Panc1 (cell line): ENCODE measurements at places on chromosomes 1 and 21.

GRCh38 chr1:162530307-162530987 lies 31.1 kb upstream of the UAP1 start:
- H3K27me3 ChIP-seq = no peaks in the 10 kb centered on the region
- H3K36me3 ChIP-seq = peaks cover 12% of the 10 kb centered on the region
- no peaks in the 10 kb centered on the region for H3K4me1 ChIP-seq
- H3K4me3 ChIP-seq = no peak overlapping the region
- no peak for DNase-seq

DNA sequence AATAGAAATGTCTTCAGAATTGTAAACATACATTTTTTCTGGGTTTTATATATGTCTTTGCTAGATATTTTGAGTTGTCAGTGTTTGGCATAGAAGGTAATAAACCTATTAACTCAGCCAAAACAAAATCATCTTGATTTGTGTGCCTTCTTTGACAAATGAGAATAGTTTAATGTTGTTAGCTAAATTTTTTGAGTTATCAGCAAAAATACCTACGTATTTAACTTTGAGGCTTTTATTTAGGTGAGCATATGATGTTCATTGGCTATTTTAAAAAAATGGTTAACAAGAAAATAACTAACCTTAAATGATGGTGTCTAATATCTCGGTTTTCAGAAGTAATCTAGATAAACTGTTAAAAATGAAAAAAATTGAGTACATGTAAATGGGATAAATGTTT lies 83.2 kb upstream of the SLC5A9 start:
- no peaks in the 10 kb centered on the region for H3K27me3 ChIP-seq
- H3K4me3 ChIP-seq = no peak overlapping the region
- no peaks in the 10 kb centered on the region for H3K4me1 ChIP-seq
- no peak for DNase-seq
- H3K36me3 ChIP-seq = no peaks in the 10 kb centered on the region

GRCh38 chr1:81478219-81478618 lies 322.5 kb upstream of the ADGRL2 start:
- no peak overlapping the region for H3K27ac ChIP-seq
- no peak overlapping the region for H3K4me3 ChIP-seq
- H3K27me3 ChIP-seq = no peaks in the 10 kb centered on the region
- H3K36me3 ChIP-seq = no peaks in the 10 kb centered on the region
- DNase-seq = no peak
- peaks cover 6% of the 10 kb centered on the region for H3K4me1 ChIP-seq

- H3K27me3 ChIP-seq = no peaks in the 10 kb centered on the region
- no peaks in the 10 kb centered on the region for H3K4me1 ChIP-seq
- H3K36me3 ChIP-seq = no peaks in the 10 kb centered on the region
- H3K27ac ChIP-seq = no peak overlapping the region
- DNase-seq = no peak
- no peak overlapping the region for H3K4me3 ChIP-seq
Observed at GRCh38 chr1:241715956-241716355, 63.9 kb downstream of the WDR64 start.

DNA sequence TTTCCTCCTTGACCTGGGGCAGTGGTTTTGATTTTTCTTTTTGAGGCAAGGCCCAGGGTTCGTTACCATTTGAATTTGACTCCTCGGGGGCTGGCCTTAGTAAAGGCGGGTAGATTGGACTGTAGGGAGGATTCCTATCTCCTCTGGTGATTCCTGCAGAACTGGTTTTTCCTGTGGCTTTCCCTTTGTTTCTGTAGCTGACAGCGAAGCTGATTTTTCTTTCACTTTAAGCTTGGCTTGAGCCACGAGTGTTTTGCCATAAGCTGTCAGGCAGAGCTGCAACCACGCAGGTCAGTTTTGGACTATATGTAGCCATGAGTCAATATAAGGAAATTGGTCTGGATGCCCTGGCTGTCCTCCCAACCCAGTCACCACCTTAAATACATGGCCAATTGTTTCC lies 28.7 kb upstream of the KCNJ15 start:
- H3K4me3 ChIP-seq = no peak overlapping the region
- H3K36me3 ChIP-seq = no peaks in the 10 kb centered on the region
- H3K27ac ChIP-seq = no peak overlapping the region
- no peaks in the 10 kb centered on the region for H3K27me3 ChIP-seq
- DNase-seq = no peak

DNA sequence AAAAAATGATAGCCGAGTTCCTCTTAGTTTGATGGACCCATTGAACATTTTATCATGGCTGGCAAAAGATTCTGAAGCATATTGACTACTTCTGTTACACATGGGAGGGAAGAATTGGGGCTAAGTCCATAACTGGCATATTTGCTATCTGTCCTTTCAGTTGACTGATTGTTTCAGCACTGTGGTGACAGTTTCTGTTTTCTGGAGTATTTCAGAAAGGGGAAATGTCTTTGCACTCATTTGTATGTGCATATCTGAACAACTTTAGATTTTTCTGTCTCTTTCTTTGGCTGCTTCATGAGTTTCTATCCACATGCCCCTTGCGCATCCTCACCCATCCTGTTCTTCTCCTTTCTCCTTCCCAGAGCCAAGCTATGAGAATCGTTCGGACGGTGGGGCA lies 33.2 kb downstream of the SPATA46 start:
- H3K4me1 ChIP-seq = peaks cover 23% of the 10 kb centered on the region
- peaks cover 9% of the 10 kb centered on the region; the same call in 1 of the 2 replicates for H3K36me3 ChIP-seq
- no peaks in the 10 kb centered on the region for H3K27me3 ChIP-seq
- no peak for DNase-seq

- H3K27ac ChIP-seq = no peak overlapping the region
- DNase-seq = no peak
- H3K27me3 ChIP-seq = no peaks in the 10 kb centered on the region
- no peaks in the 10 kb centered on the region for H3K36me3 ChIP-seq
- no peak overlapping the region for H3K4me3 ChIP-seq
Observed at GRCh38 chr1:115307661-115308060, 30.4 kb downstream of the NGF start.

GRCh38 chr1:75396260-75396659 lies 214.7 kb downstream of the SLC44A5 start:
- no peaks in the 10 kb centered on the region for H3K4me1 ChIP-seq
- no peak overlapping the region for H3K27ac ChIP-seq
- no peak for DNase-seq
- H3K36me3 ChIP-seq = no peaks in the 10 kb centered on the region
- no peak overlapping the region for H3K4me3 ChIP-seq
- H3K27me3 ChIP-seq = no peaks in the 10 kb centered on the region

- no peaks in the 10 kb centered on the region for H3K36me3 ChIP-seq
- H3K27ac ChIP-seq = no peak overlapping the region
- H3K27me3 ChIP-seq = peaks cover 28% of the 10 kb centered on the region
- no peaks in the 10 kb centered on the region for H3K4me1 ChIP-seq
- DNase-seq = no peak
Observed at GRCh38 chr1:86821956-86822355, 92.0 kb downstream of the SELENOF start.

- no peak overlapping the region for H3K27ac ChIP-seq
- no peaks in the 10 kb centered on the region for H3K36me3 ChIP-seq
- peaks cover 2% of the 10 kb centered on the region; the same call in 1 of the 2 replicates for H3K27me3 ChIP-seq
- no peak for DNase-seq
Observed at GRCh38 chr1:2987773-2988172, 33.5 kb upstream of the ACTRT2 start.

GRCh38 chr1:116764466-116764898 lies 10.3 kb downstream of the CD2 start:
- H3K27me3 ChIP-seq = no peaks in the 10 kb centered on the region
- H3K27ac ChIP-seq = no peak overlapping the region
- no peaks in the 10 kb centered on the region for H3K4me1 ChIP-seq
- no peak for DNase-seq
- no peaks in the 10 kb centered on the region for H3K36me3 ChIP-seq

DNA sequence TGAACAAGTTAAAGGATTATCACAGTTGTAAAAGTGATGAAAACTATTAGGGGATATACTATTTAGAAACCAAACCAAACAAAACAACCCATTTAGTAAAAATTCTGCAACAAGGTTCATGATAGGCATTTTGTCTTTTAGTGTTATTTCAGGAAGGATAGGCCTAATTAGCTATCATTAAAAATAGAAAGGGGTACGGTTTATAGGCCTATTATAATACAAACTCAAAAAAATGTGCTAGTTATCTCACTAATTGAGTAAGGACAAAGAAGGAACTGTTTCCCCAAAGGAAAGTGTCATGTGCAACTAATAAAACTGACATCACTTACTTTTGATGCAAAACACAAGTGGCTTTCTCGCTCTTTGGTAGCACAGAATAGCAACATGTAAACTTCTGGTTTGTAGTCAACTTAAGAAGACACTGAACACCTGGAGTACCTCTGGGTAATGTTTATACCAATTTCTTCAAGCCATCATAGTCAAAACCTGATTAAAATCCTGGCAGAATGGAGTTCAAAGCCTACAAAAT lies 28.5 kb downstream of the SLC16A1 start:
- H3K27ac ChIP-seq = no peak overlapping the region
- H3K27me3 ChIP-seq = no peaks in the 10 kb centered on the region
- H3K4me1 ChIP-seq = no peaks in the 10 kb centered on the region
- no peak for DNase-seq

- no peak overlapping the region for H3K4me3 ChIP-seq
- no peaks in the 10 kb centered on the region for H3K4me1 ChIP-seq
- no peak overlapping the region for H3K27ac ChIP-seq
- no peaks in the 10 kb centered on the region for H3K27me3 ChIP-seq
- DNase-seq = no peak
Observed at GRCh38 chr1:115728341-115728740, 40.2 kb downstream of the CASQ2 start.

- no peaks in the 10 kb centered on the region for H3K36me3 ChIP-seq
- no peak overlapping the region for H3K27ac ChIP-seq
- DNase-seq = no peak
- no peak overlapping the region for H3K4me3 ChIP-seq
- no peaks in the 10 kb centered on the region for H3K4me1 ChIP-seq
Observed at GRCh38 chr1:206524739-206525364, 17.5 kb downstream of the RASSF5 start.

GRCh38 chr1:166064313-166064926 lies 102.4 kb downstream of the FAM78B start:
- H3K4me3 ChIP-seq = no peak overlapping the region
- DNase-seq = no peak
- no peaks in the 10 kb centered on the region for H3K4me1 ChIP-seq

DNA sequence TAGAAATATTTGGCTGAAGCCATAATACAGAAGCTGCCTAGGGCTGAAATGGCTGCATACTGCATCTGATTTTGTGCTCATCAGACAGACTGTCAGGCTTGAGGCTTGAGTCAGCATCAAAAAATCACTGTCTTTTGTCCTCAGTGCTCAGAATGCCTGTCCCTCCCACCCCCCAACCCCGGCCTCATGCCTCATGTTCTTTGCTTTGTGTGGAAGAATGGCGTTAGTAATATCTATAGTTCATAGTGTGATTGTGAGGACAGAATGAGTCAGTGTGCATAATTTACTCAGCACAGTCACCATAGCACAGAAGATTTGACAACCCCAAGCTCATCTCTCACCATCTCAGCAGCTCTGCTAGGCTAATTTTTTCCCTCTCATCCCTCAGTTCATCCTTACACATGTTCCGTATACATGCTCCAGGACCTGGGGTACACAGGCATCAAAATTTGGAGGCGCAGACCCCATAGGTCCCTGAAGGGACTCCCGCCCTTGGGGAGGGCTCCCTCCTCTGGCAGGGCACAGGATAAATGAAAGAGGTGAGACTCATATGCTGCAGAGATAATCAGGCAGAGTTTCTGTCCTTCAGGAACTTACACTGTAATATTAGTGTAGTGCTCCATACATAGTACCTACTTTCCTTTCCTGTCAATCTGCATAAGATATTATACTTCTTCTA lies 159.1 kb upstream of the C8B start:
- no peaks in the 10 kb centered on the region for H3K27me3 ChIP-seq
- no peaks in the 10 kb centered on the region for H3K4me1 ChIP-seq
- DNase-seq = no peak
- no peak overlapping the region for H3K4me3 ChIP-seq
- no peaks in the 10 kb centered on the region for H3K36me3 ChIP-seq

- H3K27me3 ChIP-seq = no peaks in the 10 kb centered on the region
- DNase-seq = no peak
- peaks cover 3% of the 10 kb centered on the region; the same call in 1 of the 2 replicates for H3K36me3 ChIP-seq
Observed at GRCh38 chr21:45542242-45542666, at the start of gene SLC19A1. TSS of gene SLC19A1 (minus strand) at chr21:45542440. CDS start at chr21:45537959, 4,481 bp downstream.

DNA sequence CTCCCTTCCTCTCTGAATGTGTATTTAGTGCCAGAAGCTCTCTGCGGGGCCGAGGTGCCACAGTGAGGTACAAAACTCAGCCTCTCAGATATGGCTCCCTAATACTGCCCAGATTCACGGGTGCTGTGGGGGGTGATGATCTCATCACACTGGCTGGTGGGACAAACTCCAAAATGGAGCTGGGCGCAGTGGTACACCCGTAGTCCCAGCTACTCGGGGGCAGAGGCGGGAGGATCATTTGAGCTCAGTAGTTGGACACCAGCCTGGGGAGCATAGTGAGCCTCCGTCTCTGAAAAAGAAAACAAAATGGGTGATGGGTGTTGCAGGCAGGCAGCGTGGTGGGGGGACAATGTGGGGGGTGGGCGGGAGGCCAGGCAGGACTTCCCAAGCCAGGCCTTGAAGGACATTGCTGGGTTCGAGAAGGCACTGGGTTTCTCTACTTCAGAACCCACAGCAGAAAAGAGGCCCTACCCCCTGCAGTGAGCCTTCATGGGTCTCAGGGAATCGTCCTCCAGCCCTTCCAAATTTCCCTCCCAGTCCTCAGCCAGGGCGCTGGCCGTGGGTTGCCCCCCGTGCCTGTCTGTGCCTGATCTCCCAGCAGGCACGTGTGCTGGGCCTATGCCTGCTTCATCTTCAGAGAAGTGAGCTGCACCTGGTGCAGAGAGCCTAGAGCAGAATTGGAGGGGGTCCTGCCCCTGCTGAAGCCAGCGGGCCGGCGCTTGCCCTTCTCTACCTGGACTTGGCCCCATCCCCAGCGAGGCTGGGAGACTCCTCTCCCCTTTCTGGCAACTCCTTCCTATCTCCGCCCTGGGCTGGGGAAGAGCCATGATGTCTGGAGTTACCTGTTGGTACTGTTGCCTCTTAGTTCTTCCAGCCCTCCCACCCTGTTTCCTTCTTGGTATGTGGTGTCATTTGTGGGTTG lies 14.0 kb downstream of the H6PD start:
- no peaks in the 10 kb centered on the region for H3K36me3 ChIP-seq
- no peak overlapping the region for H3K4me3 ChIP-seq
- peaks cover 2% of the 10 kb centered on the region; the same call in 1 of the 2 replicates for H3K4me1 ChIP-seq
- no peak for DNase-seq
- H3K27ac ChIP-seq = no peak overlapping the region

GRCh38 chr1:159935719-159936272 lies 9.6 kb downstream of the IGSF9 start:
- H3K4me3 ChIP-seq = no peak overlapping the region
